ENCODE measurements at places on chromosomes 2 and 18.

GRCh38 chr2:144686518-144687215 is 166.7 kb upstream of the ZEB2 start:
- no peak for DNase-seq

GRCh38 chr18:13136904-13137669 is 81.5 kb upstream of the LDLRAD4 start:
- no peak for DNase-seq

GRCh38 chr2:206616151-206616550 is 26.1 kb upstream of the FAM237A start:
- DNase-seq, result no peak

- no peak for DNase-seq
These were observed 47.8 kb downstream of the TMX3 start for GRCh38 chr18:68667121-68667520.
